NCI-H2081 treated with DMSO at 0.1 percent for 48 hours (cell line): ENCODE measurements at places on chromosomes 1 and 21.

GRCh38 chr21:34077888-34078287 lies 4.5 kb downstream of the MRPS6 start:
- no peak for DNase-seq

GRCh38 chr1:1435106-1435903 lies at the start of gene VWA1:
Gene VWA1, plus strand, starts transcription at chr1:1435690. Its CDS starts 59 bp downstream, at chr1:1435749.
- no peak for DNase-seq

GRCh38 chr1:221149555-221150075 lies 270.4 kb downstream of the HLX start:
- DNase-seq = no peak

DNA sequence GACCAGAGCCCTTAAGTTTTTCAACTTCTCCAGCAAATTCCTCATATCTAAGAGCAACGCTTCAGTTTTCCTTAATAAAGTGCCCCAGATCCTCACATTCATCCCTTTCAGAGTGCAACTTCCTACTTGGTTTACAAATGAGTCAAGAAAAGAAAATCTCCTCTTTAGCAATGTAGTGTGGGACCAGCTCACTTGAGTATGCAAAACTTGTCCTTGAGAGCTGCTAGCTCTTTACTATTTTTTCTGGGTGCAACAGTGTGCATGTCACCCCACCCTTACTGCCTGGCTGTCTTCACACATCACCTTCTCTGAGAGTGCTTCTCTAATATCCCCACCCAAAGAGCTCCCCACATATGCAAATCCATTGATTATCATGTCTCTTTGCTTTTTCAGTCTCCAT lies 203.1 kb upstream of the CAMK1G start:
- DNase-seq = no peak
